ENCODE measurements at places on chromosomes 5 and 9.

GRCh38 chr5:122183098-122183787 is 53.9 kb downstream of the ZNF474 start:
- peak; percentile 77 for DNase-seq

- DNase-seq = no peak
These were observed 6.8 kb upstream of the IFNA5 start for GRCh38 chr9:21311889-21312288.

GRCh38 chr5:72167257-72167656 is 60.0 kb downstream of the MAP1B start:
- DNase-seq = no peak

DNA sequence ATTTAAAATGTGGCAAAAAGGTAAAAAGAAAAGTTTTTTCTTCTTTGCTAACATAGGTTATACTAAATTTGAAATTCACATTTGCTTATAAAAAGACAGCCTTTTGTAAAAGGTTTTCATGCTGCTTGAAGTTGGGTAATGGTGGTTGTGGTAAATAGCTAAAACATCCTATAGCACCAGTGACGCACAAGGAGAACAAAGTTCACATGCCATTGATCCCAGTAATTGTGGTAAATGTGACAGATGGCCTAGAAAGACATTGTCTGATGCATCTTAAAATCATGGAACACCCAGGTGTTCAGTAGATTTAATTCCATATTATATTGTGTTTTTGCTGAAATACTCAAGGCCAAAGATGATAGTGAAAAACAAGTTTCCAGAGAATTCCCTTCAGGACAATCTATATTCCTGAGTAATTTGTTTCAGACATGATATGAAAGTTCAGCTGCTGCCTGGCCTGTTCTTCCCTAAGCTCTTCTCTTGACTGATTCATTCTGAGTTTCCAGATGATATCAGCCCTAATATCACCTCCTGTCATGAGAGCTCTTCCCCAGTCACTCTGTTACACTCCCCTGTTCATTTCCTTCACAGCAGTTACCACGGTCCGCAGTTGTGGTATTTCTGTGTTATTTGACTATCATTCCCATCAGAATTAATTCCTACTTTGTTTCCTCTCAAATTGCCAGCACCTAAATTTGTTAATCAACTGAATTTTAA is 4.6 kb upstream of the FBXL17 start:
- no peak for DNase-seq

- DNase-seq = no peak
These were observed 43.6 kb downstream of the NACC2 start for GRCh38 chr9:136051453-136051836.

GRCh38 chr5:24642022-24642421 is 2.8 kb downstream of the CDH10 start:
- peak; percentile 21 for DNase-seq

GRCh38 chr9:133528876-133529241 is 4.1 kb upstream of the MYMK start:
- DNase-seq = no peak

- DNase-seq = peak; percentile 35
These were observed 599 bp downstream of the RAD1 start for GRCh38 chr5:34914671-34915138.

GRCh38 chr9:100884518-100884917 is 144.0 kb upstream of the PLPPR1 start:
- no peak for DNase-seq

DNA sequence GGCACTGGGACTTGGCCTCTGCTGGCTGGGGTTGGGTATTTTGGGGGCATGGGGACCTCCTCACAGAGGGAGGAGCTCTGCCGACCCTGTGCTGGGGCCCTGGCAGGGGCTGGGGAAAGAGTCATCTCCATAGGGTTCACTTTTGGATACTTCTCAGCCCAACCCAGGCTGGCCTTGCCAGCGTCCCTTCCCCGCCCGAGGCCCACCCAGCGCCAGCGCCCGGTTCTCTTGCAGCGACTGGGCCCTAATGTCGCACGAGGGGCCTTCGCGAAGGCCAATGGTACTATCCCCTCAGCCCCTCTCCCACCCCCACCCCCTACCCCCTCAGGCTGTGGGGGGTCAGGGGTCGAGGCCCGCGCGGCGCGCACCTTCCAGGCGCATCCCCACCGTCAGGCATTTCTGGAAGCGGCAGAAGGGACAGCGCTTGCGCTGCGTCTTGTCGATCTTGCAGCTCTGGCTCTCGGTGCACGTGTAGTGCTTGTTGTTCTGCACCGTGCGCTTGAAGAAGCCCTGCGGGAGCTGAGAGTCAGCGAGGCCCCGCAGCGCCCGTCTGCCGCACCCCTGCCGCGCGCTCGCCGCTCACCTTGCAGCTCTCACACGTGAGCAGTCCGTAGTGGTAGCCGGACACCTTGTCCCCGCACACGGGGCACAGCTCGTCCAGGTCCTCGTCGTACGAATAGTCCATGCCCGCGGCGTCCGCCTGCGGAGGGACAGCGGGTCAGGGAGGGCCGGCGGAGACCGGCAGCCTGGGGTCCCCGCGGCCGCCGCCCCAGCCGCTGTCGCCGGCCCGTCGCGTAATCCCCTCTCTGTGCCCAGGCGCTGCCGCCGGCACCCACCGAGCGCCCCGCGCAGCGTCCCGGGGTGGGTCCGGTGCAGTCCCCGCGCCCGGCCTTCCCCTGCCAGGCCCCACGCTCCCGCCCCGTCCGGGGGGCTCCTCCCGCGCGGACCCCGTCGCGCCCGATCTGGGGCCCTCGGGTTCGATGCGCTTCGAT is 4.2 kb downstream of the NR5A1 start:
- no peak for DNase-seq

DNA sequence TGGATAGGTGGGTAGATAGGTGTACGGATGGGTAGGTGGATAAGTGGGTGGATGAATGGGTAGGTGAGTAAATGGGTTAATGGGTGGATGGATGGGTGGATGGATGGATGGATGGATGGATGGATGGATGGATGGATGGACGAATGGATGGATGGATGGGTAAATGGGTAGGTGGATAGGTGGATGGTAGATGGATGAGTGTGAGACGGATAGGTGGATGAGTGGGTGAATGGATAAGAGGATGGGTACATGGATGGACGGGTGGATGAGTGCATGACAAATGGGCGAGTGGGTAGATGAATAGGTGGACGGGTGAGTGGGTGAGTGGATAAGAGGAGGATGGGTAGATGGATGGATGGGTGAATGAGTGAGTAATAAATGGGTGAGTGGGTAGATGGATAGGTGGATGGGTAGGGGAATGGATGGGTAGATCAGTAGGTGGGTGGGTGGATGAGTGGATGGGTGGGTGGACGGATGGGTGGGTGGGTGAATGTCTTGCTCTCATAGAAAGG is 179.2 kb downstream of the FGF18 start:
- DNase-seq = no peak

- no peak for DNase-seq
These were observed 65.2 kb downstream of the ERAP1 start for GRCh38 chr5:96742538-96742937.

DNA sequence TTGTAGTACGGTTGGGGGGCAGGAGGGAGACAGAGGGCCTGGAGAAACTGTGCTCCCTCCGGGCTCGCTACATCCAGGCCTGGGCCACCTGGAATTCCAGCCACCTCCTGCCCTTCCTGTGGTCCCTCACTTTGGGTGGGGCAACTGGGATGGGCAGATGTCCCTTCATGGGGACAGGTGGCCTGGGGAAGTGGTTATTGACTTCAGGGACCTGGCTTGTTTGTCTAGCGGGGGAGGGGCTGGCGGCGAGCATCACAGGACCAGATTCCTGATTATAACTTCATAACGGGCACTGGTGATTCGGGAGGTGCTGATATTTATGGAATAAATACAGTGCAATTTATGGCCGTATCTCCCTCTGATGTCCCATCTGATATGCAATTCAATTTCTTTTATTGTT is 20.1 kb upstream of the LAMC3 start:
- DNase-seq = no peak

GRCh38 chr5:145220481-145220880 is 614.7 kb downstream of the PRELID2 start:
- no peak for DNase-seq

- no peak for DNase-seq
These were observed 72.7 kb downstream of the NTRK2 start for GRCh38 chr9:84742261-84742660.

- DNase-seq = no peak
These were observed 40.0 kb downstream of the KCTD16 start for GRCh38 chr5:144210655-144211054.

GRCh38 chr5:44632344-44632743 is 176.4 kb upstream of the MRPS30 start:
- no peak for DNase-seq

GRCh38 chr5:104062621-104063377 is 500.2 kb upstream of the NUDT12 start:
- no peak for DNase-seq

GRCh38 chr5:168482361-168482760 is 3.9 kb upstream of the RARS1 start:
- no peak for DNase-seq

DNA sequence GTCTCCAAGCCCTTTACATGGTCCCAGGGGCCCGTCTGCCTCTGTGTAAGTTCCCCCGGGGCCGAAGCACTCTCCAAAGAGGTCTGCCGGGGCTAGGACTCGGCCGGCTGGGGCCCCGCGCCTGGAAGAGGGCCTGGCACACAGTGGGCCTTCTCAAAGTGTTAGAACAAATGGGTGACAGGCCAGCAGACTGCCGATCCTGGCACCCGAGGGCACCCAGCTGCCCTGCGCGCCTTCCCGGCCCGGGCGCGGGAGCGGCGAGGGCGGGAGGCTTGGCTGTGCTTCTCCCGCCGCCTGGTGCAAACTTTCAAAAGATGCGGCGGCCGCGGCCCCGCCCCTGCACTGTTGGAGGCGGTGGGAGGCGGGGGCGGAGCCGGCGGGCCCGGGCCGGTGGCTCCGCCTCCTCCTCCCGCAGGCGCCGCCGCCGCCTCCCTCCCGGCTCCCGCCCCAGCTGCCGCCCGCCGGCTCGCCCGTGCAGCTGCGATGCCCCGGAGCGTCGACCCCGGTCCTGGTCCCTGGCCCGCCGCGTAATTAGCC is at the start of gene NEURL1B:
Gene NEURL1B, plus strand, starts transcription at position 442 of the 537 bp plus-strand sequence. CDS start 144 bp downstream, outside the sequence.
- peak; percentile 79 for DNase-seq

- no peak for DNase-seq
These were observed 34.0 kb upstream of the CKS2 start for GRCh38 chr9:89277043-89277442.

- DNase-seq = no peak
These were observed 136.9 kb downstream of the RFK start for GRCh38 chr9:76257311-76257710.

DNA sequence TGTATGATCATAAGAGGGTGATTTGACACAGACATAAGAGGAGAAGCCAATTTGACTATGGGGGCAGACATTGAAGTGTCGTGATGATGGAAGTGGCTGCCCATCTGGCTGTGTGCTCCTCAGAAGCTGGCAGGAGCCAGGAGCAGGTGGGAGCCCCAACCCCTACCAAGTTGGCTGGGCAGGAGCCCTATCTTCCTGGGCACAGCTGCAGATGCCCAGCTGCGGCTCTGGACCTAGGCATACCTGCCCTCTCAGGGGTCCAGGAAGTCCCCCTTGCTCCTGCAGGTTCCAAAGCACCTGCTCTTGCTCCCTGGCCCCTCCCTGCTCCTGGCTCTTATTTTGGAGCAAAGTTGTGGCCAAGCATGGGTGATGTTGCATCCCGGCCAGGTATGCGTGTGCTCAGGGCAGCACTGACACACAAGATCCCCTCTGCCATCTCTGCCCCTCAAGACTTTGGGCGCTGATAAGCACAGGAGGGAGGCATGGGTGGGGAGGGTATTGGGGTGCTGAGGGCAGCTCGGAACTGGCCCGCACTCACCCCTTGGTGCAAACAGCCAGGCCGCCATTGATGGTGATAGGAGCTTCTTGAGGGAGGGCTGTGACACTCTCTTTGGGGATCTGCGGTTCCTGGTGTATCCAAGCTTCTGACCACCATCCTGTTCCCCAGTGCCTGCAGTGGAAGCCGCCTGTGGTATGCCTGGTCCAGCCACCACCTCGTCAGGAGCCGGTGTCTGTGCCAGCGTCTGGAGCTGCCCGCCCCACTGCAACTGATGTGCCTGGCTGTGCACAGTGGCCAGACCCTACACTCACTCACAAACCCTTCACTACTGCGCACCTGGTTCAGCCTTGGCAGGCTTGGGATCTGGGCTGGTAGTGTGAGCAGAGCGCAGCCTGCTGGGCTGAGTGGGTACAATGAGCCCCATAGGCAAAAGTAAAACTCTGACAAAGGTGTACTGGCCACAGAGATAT is 230.9 kb downstream of the CDH9 start:
- no peak for DNase-seq

DNA sequence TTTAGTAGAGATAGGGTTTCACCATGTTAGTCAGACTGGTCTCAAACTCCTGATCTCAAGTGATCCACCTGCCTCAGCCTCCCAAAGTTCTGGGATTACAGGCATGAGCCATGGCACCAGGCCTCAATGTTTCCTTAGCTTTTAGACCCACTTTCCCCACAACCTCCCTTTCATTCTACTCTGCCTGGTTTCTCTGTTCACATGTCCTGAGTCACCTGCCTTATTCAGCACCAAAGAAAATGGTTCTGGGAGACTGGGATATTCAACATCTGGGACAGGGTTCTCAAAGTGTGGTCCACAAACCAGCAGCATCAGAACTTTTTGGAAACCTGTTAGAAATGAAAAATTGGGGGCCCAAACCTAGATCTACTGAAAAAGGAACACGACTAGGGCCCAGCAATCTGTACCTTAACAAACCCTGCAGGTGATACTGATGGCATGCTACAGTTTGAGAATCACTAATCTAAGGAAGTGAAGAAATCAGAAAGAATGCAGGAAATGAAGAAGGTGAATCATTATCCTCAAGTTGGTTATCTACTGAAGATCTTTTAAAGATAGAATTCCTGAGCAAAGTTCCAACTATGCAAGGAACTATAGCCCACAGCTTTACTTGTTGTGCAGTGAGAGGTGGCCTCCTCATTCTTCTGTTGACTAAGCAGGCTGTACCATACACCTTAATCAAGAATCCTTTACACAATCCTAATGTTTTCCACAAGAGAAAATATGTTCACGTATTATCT is 51.8 kb upstream of the CTNNAL1 start:
- no peak for DNase-seq

DNA sequence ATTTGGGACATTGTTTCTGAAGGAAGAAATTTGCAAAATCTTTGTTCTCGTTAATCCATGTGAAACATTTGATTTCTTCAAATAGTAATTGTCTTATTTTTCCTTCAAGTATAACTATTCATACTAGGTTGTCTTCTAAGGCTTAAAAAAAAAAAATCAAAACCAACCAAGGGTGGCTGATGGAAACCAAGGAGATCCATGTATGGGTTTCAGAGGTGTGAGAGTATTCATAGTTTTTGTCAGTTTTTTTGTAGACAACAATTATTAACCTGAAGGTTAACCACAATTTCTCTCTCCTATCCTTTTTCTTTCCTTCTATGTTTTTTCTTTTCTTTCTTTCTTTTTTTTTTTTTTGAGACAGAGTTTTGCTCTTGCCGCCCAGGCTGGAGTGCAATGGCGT is 35.4 kb downstream of the KDM4C start:
- DNase-seq = no peak

DNA sequence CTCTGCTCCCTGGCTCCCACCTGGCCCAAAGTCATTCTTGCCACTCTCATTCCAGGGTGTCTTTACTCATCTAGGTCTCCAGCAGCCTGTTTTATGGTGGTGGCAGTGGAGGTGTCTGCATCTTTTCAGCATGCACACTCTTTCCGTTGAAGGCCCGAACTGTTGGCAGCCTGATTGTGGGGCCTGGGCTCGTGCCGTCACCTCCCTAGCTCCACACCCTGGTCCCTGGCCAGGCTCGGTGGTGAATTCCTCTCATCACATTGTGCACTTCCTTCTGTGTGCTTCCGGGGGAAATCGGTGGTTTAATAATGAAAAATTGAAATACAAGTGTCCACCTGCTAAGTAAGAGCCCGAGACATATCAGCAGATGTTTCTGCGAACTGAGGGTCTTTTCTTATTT is 214.3 kb downstream of the TRIO start:
- no peak for DNase-seq

- no peak for DNase-seq
These were observed 17.7 kb downstream of the LPAR1 start for GRCh38 chr9:111020594-111020993.
